ENCODE measurements at places on chromosomes 5 and 9.

DNA sequence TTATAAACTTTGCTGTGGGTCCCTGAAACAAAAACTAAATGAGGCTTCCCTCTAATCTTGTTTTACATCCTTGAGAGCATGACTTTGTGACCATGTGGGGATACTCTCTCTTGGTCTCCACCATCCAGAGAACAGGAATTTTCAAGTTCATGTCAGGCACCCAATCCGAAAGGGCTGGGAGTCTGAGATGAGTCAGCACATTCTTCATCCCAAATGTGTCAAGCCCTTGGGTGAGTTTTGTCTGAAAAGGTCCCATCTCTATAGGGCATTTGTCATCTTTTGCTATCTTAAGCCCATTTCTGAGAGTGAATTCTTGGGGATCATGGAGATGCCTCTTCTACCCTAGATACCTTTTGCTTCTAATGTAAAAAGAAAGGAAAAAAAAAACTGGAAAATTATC is 26.9 kb upstream of the RAPGEF6 start:
- no peak for DNase-seq

DNA sequence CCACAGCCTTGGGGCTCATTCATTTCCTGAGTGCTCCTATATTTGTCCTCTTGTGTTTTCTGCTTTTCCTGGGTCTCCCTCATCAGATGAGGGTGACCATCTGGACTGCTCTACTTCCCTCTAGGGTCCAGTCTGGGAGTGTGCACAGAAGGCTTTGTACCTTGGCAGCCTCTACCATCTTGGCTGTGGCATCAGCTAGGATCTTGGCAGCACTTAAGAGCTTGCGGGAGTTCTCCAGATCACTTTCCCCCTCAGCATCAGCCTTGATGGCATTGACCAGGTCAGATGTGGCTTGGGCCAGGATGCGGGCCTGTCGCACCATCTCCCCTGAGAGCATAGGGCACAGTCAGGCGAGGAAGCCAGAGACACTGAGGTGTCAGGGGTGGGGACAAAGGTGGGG is 15.8 kb downstream of the TLN1 start:
- no peak for DNase-seq

- DNase-seq = no peak
These were observed 29.8 kb downstream of the TNFAIP8 start for GRCh38 chr5:119385536-119386128.

GRCh38 chr9:134611046-134611445 is 30.6 kb upstream of the COL5A1 start:
- no peak for DNase-seq

DNA sequence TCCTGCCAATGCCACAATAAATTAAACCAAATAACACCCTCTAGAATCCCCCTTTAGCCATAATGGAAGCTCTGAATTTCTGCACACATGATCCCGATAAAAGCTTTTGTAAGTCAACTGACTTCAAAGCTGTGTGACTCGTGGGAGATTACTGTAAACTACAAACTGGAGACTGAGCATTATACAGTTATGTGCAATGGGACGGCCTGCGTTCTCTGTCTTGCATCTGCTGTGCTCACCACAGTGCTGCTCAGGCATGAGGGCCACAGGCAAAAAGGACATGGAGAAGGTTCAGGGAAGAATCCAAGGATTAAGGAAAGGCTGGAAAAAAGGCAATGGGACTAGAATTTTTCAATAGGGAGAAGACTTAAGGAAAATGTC is 184.2 kb downstream of the FANCC start:
- DNase-seq = no peak

GRCh38 chr5:111937094-111937493 is 180.1 kb upstream of the NREP start:
- DNase-seq = no peak

- DNase-seq = no peak
These were observed 154.2 kb downstream of the FOCAD start for GRCh38 chr9:20838218-20838617.

DNA sequence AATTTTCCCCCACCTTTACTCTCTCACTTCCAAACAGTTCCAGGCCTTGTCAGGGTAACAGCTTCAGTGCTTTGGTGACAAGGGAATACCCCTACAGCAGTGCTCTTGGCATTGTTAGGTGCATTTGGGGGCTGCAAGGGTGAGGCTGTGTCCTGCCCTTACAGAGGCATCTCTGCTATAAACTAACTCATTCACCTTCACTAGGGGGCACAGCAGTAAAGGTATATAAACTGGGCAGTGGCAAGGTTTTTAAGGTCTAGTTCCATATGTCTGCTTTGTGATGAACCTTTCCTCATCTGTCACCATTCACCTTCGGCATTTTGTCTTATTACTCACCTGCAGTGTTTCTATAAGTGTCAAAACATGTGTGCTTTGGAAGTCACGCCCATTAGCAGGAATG is 79.1 kb upstream of the GPR151 start:
- DNase-seq = no peak

DNA sequence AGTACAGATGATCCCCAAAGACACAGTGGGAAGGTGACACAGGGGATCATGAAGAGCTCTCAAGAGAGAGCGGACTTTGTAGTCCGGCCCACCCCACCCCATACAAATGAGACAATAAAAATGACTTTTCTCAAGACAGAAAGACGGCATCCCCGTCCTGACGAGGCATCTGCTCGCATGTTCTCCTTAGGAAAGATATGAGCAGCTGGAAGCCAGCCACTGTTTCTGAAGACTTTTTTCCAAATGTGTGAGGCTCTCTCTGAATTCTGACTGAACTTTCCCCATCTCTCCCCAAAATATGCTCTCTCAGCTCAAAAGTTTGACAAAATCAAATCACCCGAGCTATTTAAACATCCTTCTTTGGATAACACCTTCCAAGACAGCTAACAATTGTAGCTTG is 105.2 kb downstream of the RFK start:
- DNase-seq = no peak

DNA sequence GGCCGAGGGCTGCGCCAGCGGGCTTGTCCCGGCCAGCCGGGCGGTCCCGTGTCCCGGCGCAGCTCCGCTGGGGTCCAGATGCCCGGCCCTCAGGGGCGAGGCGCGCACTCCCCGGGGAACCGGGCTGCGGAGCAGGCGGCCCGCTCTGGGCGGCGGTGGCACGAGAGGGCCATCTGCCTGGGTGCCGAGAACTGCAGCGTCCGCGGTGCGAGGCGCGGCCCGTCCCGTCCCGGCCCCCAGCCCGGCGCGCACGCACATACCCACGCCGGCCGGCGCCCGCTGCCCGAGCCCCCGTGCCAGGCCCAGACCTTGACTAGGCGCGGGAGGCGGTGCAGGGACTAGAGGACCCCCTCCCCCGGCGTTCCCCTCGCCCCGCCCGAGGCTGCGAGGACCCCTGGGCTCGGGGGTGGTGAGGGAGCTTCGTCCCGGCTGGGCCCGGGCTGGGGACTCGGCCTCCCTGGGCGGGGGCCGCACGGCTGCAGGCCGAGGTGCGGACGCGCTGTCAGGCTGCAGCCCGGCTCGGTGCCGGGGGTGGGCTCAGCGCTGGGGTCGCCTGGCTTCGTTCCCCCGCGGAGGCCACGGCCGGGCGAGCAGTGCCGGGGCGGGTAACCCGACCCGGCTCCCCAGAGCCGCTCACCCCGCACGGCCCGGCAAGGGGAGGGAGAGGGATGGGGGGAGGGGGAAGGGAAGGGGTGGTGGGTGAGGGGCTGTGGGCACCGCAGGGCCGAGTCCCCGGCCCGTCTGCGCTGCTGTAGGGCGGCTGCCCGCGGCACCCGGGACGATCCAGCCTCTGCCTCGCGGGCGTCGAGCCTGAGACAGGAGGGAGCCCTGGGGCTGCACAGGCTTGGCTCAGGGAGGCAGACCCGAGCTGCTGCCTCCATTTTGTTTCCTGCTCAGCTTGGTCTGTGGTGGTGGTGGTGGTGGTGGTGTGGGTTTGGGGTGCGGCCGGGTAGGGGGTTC is 1.2 kb upstream of the NSD1 start:
- DNase-seq = no peak

GRCh38 chr9:114049441-114050225 is 28.5 kb downstream of the AMBP start:
- DNase-seq = no peak

GRCh38 chr5:102902135-102902448 is 147.0 kb downstream of the PAM start:
- DNase-seq = no peak

DNA sequence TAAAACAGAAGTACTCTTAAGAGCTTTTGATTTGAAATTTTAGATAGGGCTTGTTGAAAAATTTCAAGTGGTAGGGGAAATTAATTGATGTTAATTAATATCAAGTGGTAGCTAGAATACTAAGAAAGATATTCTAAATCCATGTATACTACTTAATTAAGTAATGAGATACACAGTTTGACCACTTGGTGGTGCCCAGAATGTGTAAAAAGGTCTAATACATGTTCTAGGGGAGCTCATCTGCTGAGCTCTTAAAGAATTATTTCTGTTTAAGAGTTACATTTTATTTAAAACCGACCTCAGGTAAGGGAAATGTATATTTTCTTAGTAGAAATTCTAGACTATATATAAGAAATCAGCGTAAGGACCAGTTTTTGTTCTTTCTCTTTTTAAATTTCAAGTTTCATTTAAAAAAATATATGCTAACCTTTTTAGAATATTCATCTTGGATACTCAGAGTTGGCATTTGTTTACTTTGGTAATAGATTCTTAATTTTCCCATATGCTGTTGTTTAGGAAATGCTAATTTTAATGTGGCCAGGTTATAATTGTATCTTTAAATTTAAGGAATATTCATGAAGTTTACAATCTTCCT is 61.5 kb downstream of the LNPEP start:
- no peak for DNase-seq

GRCh38 chr9:137136881-137137607 is 1.9 kb upstream of the GRIN1 start:
- DNase-seq = no peak

DNA sequence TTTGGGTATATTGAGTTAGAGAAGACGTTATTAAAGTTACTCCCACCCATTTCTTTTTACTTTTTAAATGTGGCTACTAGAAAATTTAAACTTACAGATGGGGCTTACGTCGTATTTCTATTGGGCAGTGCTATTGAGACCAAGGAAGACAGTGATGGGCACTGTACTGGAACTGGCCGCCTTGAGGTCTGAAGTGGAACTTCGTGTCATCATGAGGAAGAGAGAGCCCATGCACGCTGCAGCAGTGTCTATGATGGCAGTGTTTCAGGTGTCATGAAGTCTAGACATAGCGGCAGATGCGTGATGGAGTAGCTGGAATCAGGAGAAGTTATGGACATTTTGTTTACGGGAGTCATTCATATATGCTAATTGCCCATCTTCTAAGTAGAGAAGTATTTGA is 143.7 kb downstream of the LRRC70 start:
- no peak for DNase-seq

DNA sequence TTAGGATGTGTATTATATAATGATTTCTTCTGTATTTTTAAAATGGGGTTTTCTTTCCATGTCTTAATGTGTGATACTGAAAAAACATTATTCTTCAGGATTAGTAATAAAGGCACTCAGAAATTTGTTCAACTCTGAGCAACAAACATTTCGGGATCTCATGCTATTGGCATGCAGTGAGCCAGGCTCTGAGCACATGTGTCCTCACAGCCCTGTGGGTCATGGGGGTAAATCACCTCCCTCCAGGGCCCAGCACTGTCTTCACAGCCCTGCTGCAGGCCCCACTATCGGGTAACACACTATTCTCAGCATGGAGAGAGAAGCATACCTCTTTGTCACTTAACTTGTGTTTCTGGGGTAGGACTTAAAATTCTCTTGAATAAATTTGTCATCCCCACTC is 14.0 kb downstream of the TMEM174 start:
- no peak for DNase-seq

GRCh38 chr5:32182463-32183063 is 8.4 kb upstream of the GOLPH3 start:
- no peak for DNase-seq

DNA sequence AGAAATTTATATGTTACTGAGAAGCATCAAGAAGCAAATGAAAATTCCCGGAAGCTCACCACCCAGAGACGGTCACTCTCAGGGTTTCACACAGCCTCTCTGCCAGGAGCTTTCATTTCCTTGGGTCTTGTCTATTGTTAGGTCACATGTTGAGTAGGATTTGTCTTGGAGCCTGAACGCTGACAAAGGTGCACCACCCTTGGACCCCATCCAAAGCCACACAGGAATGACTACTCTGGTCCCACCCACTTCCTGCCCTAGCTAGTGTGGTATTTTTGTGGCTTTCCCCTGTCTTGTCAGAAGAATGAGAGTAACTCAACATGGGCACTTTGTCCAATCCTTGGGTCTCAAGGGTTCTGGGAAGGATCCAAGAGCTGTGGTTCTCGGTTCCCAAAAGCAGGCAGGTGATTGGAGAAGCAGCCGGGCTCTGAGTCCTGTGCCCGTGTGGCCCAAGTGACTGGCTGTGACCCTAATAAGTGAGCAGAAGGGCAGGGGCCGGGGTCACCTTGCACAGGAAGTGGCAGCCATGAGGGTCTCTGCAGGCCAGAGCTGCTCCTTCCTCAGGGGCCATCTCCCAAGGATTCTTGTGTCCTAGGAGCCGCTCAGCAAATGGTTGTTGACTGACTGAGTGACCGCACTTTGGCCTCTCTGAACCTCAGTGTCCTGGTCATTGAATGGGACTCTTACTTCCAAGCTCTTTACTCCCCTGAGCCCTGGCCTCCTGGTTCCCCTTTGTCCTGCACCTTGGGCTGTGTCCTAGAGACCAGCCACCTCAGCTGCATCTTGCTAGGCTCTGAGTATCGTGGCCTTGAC is 6.9 kb downstream of the FGD3 start:
- DNase-seq = peak; percentile 83

DNA sequence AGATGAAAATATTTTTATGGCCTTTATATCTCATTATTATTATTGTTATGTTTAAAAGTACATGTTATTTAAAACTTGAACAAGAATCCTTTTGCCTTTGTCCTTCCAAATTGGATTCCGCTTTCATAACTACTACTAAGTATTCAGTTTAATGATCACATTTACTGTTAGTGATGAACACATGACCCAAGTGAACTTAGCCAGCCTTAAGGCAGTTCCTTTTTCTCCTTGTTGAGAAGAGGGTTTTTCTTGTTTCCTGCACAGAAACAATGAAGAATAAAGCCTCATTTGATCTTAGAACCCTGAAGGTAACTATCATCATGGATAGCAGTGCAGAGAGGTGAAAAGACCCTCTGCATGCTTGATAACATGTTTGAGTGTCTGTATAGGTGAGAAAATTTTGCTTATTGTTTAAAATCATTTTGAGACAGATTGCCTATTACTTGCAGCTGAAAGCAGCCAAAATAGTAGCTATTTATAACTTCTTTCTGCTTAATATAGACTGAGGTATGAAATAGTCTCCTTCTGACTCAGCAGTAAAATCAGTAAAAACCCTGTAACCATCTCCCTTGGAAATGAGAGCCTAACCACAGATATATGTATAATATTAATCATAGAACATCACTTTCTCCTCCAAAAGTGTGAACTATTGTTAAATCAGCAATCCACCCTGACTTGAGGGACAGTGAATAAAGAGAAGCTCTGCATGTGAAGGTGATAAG is 266.2 kb downstream of the SPATA31D1 start:
- DNase-seq = no peak

GRCh38 chr5:14906628-14907027 is 35.0 kb upstream of the ANKH start:
- no peak for DNase-seq
